Stimulated activated CD4-positive, alpha-beta T cell treated with anti-CD3 and anti-CD28 coated beads, Interleukin-1b, Interleukin-23, amount 100 ng/mL, for 1 hour (primary cell): ENCODE measurements at places on chromosomes 2 and 18.

DNA sequence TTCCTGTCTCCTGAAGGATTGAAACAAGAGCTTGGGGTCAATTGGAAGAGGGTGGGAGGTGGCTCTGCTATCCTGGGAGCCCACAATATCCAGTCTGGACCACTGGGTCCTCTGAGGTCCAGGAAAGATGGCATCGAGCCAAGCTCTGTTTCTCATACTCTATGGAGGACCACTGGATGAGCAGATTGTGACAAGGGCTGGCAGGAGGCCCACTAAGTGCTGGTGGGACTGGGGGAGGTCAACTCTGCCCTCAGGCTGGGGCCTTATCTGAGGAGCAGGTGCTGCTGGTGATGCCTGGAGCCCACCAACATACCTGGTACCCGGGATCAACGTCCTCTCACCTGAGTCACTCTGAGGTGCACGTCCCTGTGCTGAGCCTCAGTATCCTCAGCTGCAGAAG is 142.4 kb downstream of the NDUFA10 start:
- DNase-seq: no peak

GRCh38 chr2:186573531-186573930 is 16.3 kb upstream of the ITGAV start:
- no peak for DNase-seq

- no peak for DNase-seq
Measured at GRCh38 chr2:147100406-147101035, 744.3 kb upstream of the ACVR2A start.

DNA sequence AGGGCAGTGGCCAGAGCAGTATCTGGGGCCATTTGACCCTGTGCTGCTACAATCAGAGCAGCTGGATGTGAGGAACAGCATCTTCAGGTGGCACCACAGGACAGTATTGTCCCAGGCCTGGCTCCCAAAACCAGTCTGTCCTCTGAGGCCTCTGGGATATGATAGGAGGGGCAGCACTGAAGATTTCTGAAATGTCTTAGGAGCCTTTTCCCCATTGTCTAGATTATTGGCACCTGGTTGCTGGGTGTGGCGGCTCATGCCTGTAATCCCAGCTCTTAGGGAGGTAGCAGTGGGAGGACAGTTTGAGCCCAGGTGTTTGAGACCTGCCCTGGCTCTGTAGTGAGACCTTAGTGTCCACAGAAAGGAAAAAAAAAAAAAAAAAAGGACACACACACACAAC is 270.6 kb upstream of the FBXO11 start:
- DNase-seq: no peak

DNA sequence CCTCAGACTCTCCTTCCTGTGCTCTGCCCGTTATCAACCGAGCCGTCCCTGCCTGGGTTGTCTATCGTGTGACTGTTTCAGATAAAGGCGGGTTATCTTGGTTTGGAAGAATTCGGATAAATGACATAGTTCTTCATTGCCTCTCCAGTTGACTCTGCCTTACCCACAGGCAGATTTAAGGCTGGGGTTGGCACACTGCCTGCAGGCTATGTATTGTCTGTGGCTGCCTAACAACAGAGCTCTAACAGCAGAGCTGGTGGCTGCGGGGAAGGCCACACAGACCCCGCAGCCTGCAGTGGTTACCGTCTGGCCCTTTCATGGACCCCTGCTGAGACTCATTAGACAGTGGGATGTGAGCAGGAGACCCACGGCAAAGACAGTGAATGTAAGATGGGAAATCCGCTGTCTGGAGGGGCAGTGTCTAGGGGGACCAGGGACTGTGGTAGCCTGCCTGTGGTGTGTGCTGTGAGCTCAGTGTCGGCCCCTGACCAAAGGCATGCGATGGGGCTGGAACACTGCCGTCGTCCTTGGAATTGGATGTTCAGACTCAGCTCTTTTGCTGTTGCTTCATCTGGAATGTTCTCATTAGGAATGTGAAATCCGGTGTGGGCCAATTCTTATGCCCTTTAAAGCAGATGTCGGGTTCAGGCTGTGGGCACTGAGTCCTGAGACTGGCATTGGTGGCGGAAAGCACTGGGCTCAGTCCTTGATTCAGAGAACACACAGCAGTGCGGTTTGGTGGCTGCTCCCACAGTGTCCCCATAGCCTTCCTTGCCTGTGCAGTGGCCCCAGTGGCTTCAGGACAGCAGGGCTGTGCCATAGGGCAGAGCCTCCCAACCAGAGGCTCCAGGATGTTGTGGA is 44.5 kb downstream of the SH3RF3 start:
- no peak for DNase-seq

DNA sequence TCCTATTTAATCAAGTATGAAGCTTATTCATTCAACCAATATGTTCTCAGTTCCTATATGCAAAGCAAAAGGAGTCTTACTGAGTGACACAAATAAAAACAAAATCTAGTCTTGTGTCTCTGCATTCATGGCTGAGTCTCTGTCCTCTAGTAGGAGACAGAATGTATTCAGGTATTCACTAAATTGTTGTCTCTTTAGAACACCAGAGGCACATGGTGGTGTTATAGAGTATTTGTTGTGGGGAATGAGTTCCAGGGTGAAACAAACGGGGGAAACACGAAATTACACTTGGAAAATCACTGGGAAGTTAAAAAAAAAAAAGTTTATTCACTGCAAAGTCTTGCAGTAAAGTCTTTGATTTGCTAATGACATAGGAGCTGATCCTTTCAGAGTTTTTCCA is 131.7 kb upstream of the FSHR start:
- no peak for DNase-seq

DNA sequence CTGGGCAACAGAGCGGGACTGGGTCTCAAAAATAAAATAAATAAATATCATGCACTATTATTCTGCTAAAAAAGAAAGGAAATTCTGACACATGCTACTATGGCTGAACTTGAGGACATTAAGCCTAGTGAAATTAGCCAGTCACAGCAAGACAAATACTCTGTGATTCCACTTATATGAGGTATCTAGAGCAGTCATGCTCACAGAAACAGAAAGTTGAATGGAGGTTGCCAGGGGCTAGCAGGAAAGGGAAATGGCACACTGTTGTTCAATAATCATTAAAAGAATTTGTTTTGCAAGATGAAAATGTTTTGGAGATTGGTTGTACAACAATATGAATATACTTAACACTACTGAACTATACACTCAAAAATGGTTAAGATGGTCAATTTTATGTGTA is 60.8 kb downstream of the NCKAP1 start:
- DNase-seq: no peak

DNA sequence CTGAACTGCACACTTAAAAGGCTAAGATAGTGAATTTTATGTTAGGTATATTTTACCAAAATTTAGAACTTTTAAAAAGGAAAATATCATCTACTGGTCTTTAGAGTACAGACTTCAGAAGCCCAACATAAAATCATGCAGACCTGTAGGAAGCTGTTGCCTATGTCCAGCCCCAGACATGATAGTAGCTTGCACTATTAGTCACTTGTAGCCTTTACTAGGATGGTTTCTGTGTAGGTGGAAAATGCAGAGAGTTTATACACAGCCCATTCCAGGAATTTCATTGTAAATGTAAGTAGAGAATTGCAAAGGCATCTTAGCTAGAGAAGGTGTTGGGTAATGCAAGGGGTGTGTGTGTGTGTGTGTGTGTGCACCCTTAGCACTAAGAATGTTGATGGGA is 640.2 kb downstream of the RNF144A start:
- DNase-seq: no peak

DNA sequence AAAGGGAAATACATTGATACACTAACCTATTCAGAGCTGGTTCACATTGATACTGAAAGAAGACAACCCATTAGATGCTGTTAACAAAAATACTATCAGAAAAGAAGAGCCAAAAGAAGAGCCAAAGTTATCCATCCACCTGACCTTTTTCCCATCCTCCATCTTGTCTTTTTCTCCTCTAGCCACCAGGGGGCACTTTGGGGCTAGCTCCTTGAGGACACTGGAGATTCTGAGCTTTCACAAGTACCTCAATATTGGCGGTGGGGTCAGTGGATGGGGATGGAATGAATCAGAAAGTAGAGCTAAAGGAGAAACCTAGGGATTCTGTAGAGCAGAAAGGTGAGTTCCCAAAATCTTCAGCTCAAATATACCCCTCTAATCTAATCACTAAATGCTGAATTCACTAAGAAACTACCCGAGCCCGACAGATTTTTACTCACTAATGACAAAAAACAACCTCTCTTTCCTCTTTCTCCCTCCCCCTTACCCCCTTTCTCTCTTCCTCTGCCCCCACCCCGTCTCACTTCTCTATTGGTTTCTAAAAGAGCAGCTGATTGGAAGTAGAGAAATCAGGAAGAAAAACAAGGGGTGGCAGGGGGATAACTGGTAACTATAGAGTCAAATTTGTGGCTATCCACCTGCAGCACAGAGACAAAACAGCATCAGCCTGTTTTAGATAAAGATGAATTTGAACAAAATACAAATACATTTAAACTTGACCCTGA is 203.3 kb downstream of the TCF4 start:
- no peak for DNase-seq
